ENCODE measurements at places on chromosomes 16 and 17. TPM values are rescaled to one million over a fixed set of nuclear protein-coding genes. Genes with fewer than 3 reads are reported as not detected.

DNA sequence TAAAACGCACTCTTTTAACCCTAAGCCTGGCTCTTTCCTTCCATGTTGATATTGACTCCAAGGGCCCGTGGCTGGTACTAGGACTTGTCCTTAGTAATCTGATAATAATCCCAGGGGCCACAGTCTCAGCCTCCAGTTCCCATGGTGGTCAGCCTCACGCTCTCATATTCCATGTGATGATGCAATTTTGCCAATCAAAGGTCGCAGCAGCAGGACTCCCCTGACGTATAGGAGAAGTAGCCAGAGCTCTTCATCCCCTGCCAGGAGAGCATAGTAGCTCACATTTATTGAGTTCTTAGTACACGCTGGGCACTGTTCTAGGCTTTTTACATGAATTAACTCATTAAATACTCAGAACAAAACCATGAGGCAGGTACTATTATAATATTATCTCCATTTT is 42.4 kb downstream of the CD300LF start:
- no peak for DNase-seq

GRCh38 chr16:60640038-60640437 is 1396.2 kb downstream of the CDH8 start:
- DNase-seq = no peak

DNA sequence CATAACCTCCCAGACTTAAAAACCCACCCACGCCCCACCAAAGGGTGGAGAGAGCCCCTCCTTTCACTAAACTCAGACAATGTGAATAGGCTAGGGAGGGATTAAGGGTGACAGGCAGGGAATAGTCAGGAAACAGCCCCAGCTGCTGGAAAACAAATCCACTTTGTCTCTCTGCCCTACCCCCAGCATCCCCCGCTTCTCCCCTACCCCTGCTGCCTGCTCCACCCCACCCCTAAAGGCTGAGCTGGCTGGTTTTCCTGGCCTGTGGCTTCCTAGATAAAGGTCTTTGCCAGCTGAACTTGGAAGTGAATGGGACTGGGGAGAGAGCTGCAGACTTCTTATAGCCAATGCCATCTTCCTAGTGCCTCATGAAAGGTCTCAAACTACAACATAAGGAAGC is 15.0 kb downstream of the CAVIN1 start:
- no peak for DNase-seq

- peak; percentile 34 for DNase-seq
Observed at GRCh38 chr17:48023400-48024148, 14.0 kb downstream of the COPZ2 start.

The MYH8 gene
- not detected for total RNA-seq

DNA sequence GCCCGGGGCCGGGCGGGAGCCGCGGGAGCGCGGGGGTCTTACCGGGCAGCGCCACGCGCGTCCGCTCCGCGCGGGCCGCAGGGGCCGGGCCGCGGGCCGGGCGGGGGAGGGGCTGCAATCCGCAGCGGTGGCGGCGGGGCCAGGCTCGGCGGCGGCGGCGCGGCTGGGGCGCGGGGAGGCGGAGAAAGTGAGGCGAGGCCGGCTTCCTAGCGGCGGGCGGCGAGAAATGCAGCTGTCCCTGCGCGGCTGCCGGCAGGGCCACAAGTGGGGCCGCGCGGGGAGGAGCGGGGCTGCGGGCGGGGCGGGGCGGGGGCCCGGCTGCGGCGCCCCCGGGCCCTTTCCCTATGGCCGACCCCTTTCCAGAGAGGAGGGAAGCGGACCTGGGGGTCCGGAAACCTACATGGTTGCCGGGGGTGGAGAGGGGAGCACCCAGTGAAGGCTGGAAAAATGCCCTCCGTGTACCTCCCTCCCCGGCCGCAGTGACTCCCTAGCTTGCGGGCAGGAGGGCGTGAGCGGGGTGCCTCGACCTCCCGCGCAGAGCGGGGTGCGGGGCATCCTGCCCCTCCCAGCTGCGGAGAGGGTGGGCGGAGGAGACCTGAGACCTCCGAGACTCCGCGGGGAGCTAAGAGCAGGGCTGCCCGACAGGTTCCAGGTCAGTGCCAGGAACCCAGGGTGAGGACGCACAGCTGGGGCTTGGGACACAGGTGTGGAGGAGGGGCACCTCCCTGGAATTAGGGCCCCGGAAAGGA is at the start of gene CUEDC1:
Gene CUEDC1 (minus strand): TSS at position 230 of the 749 bp plus-strand sequence. CDS start 69,848 bp downstream, outside the sequence.
- DNase-seq = peak; percentile 68

- no peak for DNase-seq
Observed at GRCh38 chr16:78972986-78973385, 627.6 kb downstream of the MAF start.

- DNase-seq = no peak
Observed at GRCh38 chr17:35790841-35791240, 4.6 kb downstream of the MMP28 start.

The CCL17 gene
- total RNA-seq = 18.6 TPM

The ARHGAP23 gene
- total RNA-seq = 1.0 TPM
